ENCODE measurements at places on chromosomes 5 and 9.
A peak's percentile ranks its signal among the peaks of the same experiment; 100 is the strongest.

DNA sequence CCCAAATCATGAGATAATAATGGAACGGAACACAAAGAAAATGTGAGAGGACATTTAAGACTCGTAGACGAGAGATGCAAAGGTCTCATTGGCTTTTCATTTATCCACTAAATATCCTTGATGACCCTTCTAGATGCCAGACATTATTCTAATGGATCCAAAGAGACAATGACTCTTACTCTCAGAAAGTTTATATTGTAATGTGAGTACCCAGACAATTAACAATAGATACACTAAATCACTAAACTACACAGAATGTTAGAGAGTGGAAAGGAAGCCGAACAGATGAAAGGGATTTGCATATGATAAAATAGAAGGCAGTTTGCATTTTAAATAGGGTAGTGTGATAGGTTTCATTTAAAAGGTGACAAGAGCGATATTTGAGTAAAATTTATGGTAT lies 973.3 kb downstream of the TAF11L14 start:
- no peak for DNase-seq

DNA sequence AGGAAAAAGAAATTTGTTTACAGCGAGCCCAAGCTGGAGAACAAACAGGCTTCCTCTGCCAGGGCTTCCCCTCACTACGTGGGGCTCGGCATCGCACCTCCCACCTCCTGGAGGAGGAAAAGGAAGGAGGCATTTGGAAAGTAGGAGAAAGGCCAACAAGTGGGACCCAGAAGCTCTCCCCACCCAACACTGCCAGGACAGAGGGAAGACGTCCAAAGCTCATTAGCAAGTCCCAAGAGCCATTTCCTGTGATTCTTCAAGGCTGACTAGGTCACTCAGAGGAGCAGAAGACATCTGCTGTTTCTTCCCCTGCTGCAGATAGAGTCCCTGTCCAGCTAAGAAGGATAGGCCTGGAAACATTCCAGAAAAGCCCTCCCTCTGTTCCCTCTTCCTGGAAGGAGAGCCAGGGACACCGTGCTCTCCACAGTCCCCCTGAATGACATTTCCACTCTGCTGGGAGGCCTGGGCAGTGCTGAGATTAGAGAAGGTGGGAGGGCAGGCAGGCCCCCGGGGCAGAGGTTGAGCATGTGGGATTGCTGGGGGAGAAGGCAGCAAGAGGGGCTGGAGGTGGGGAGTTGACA lies 57.0 kb upstream of the NEURL1B start:
- no peak for DNase-seq

- DNase-seq = no peak
Measured at GRCh38 chr5:31029925-31030324, 163.6 kb upstream of the CDH6 start.

DNA sequence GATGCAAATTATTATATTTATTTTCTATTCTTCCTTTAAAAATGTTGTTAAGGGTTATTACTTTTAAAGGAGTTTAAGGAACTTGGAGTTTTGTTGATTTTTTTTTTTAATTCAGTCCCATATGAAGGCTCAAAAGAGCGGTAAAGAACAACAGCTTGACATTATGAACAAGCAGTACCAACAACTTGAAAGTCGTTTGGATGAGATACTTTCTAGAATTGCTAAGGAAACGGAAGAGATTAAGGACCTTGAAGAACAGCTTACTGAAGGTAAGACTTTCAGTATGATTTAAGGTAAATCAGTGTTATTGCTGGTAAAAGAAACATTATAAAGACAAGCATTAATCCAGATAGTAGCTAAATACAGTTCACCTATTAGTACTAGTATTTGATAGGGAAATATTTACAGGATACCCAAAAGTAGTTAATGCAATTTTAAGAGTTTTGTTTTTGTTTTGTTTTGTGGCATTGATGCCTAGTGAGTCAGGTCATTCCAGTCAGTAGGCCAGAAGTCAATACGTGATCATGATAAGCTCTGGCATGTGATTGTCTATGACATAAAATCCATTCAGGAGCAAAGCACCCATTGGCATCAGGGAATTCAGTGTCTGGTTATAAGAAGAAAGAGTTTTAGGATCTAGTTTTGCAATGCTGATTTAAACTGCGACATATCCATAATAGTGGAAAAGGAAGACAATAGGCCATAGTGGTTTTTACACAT lies 49.2 kb downstream of the CNTRL start:
- DNase-seq = no peak

DNA sequence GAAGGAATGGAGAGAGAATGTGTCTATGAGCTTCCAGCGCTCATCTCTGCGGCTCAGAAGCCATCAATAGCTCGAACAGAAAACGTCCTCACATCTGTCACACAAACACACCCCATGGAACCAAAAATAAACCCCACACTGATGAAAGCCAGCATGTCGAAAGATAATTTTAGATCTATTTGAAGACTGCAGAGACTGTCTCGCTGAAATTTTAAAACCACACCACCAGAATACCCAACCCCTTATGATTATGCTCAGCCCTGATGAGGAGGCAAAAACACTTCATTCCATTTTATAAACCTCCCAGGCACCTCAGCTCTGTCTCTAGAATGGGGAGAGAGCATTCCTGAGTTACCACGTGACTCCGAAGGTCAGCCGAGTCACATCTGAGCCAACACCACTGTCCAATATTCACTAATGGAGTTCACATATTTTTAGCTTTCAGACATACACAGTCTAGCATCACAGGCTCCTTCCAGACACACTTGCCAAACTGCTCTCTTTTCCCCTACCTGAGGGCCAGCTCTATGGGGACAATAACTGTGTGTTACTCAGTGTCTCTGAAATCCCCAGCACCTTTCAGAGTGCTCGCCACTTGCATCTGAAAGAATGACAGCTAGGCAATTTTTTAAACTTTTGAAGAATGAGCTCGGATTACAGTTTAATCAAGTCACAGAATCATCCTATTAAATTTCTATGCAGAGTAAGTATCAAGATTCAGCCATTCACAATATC lies 63.2 kb downstream of the SERINC5 start:
- DNase-seq = no peak

- DNase-seq = no peak
Measured at GRCh38 chr5:141211-141610, 49.2 kb downstream of the PLEKHG4B start.

GRCh38 chr9:16221366-16221765 lies 649.1 kb downstream of the BNC2 start:
- no peak for DNase-seq

GRCh38 chr5:104372796-104373195 lies 810.2 kb upstream of the NUDT12 start:
- DNase-seq = no peak

DNA sequence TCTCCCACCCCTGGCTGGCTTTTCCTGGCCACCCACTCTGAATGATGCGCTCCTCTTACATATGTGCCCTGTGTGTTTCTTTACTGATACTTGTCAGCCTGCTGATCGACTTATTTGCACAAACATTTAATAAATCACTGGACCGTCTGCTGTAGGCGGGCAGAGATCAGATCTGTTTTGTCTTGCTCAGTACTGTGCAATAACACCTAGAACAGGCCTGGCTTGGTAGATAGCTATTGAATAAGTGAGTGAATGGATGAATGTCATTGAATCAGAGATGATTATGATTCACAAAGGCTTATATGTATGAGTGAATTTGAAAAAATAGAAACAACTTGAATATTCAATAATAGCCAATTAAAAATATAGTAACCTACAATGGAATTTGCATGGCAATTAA lies 165.1 kb downstream of the RGS3 start:
- no peak for DNase-seq

DNA sequence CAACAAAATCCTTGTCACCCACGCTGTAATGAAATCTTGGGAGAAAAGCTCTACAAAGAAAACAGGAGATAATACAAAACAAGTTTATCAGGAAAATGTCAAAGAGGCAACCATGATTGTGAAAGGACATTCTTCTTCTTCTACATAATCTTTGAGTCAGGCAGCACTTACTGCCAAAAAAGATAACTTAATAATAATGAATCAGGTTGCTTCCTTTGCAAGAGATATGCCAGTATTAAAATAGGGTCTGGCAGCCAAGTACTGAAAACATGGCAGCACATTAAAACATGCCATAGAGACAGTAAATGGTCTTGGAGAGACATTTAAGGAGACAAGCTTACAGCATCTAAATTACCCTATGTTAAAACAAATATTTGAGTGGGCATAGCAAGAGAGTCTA lies 1573.4 kb downstream of the EFNA5 start:
- DNase-seq = no peak

- peak; percentile 71 for DNase-seq
Measured at GRCh38 chr5:72015103-72015548, 92.1 kb upstream of the MAP1B start.

DNA sequence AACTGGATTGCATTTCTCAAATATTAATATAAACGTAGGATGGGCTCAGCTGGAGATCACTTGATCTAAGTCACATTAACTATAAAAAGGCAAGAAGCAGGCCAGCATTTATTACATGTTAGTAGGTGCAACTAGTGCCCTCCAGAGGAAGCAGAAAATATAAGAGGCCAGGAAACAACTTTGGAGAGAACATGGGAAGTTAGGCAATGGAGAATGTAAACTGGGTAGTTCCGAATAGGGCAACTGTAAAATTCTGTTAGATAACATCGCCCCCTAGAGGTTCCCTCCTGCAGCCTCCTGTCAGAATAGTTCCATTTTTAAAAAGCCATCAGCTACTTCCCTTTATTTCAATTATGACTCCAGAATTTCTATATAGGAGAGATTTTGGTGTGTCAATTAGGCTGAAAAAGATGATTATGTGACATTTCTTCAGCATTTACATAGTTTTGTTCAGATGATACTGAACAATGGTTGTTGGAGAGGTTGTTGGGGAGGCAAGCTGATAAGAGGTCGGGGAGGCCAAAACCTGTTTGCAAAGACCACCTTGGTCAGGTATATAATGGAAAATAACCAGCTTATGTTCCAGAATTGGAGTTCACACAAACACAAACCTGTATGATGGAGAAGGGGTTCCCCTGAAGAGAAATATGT lies 22.4 kb downstream of the CCL28 start:
- DNase-seq = peak; percentile 92

DNA sequence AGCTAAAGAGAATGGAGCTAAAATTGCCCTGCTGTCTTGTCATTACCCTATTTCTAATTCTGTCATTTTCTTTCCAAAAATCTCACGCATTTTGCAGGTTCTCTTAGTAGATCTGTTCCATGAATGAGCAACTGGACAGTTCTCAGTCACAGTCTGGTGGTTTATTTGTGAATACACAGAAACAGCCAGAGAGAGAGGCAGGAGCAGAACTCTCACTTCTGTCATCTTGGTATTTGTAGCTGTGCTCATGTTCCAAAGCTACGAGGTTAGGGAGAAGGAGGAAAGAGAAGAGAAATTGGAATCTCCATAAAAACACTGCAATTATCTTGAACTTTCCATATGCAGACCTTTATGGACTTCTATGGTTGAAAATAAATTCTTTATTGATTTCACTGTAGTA lies 118.0 kb upstream of the OR13F1 start:
- DNase-seq = no peak

- DNase-seq = peak; percentile 11
Measured at GRCh38 chr9:89999176-89999533, 394.3 kb downstream of the GADD45G start.

GRCh38 chr5:122355324-122355723 lies 43.3 kb downstream of the SNCAIP start:
- DNase-seq = no peak

- DNase-seq = no peak
Measured at GRCh38 chr5:96930058-96930457, 5.8 kb upstream of the LNPEP start.

- DNase-seq = no peak
Measured at GRCh38 chr9:81424431-81424830, 264.9 kb downstream of the TLE1 start.

DNA sequence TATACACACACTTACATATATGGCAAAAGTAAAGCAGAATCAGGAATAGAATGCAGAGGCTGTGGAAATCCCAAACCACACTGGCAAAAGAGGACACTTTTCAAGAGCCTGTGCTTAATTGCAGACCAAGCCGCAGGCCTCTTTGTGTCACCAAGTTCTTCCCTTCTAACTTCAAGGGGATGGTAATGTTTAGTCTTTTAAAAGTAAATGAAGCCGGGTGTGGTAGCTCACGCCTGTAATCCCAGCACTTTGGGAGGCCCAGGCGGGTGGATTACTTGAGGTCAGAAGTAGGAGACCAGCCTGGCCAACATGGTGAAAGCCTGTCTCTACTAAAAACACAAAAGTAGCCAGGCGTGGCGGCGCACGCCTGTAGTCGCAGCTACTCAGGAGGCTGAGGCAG lies 28.7 kb downstream of the ROR2 start:
- no peak for DNase-seq

DNA sequence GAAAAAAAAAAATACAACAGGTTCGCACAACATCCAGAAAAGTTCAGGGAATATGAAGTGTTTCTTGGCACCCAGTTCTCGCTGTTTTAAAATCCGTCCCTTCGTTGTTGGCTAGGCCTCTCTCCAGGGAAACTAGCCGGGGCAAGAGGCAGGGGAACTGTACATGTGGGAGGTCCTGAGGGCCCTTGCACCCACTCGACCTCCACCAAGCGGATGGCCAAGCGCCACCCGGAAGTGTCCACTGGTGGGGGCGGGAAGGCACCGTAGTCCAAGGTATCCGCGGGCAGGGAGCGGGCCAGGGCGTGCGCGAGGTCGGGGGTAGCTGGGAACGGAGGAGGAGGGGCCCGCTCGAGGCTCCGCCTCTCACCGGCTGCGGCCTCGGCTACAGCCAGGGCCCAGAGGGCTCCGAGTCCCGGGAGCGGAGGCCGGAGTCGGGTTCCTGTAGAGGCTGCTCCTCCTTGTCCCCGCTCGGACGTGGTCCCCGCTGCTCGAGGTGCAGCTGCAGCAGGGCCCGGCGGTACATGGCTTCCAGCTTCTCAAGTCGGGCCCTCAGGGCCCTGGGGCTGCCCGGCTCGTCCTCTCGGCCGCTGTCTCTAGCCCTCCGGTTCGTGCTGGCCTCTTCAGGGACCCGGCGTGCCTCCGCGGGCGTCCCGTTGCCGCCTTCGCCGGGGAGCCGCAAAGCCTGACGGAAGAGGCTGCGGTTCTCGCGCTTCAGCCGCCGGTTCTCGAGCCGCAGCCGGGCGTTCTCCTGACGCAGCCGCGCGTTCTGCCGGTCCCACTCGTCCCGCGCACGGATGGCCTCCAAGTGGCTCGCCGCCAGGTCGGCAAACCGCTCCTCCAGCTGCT lies 720 bp downstream of the TUSC1 start:
- DNase-seq = peak; percentile 18

GRCh38 chr5:59207401-59207800 lies 624.5 kb downstream of the RAB3C start:
- DNase-seq = no peak

- DNase-seq = peak; percentile 87
Measured at GRCh38 chr5:139105621-139106071, 92.5 kb downstream of the SIL1 start.

GRCh38 chr9:133589454-133590227 lies 19.5 kb downstream of the FAM163B start:
- no peak for DNase-seq
